ENCODE measurements at places on chromosomes 4 and X.

DNA sequence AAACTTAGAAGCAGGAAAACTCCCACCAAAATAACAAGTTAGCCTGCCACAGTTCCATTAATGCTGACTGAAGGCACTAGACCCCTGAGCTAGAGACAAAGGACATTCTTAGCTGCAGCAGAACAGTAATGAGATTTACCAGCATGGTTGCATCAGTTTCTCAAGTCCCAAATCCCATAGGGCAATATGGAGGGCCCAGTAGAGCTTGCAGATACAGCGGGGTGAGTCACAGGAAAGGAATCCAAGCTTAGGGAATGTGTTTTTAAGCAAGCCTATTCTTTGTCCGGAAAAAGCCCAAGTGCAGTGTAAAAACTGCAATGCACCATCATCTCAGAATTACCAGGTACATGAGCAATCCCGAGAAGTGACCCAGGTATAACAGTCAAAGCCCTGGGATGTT is 51.3 kb upstream of the EXOC1L start:
- DNase-seq: peak; percentile 45

GRCh38 chr4:78691334-78691754 is 84.8 kb upstream of the BMP2K start:
- no peak for DNase-seq

GRCh38 chrX:135740681-135741149 is 27.3 kb downstream of the CT45A1 start:
- DNase-seq: peak; percentile 39

- DNase-seq: peak; percentile 57
These were observed 35.3 kb upstream of the DCX start for GRCh38 chrX:111447298-111447697.

DNA sequence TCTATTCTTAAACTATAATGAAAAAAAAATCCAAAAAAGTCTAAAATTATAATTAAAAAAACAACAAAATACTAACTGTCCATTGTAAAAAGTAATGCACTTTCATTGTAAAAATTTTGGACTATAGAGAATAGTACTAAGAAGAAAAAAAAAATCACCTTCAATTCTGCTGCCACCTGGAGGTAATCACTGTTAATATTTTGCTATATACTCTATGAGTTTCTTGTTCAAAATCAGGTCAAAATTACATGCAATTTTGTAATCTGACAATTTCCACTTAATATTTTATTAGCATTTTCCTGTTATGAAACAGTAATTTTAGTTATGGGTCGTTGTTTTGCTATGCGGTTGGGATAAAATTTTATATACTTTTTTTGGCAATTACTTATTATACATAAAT is 62.0 kb downstream of the HTT start:
- no peak for DNase-seq

GRCh38 chrX:53195401-53195800 is 29.6 kb downstream of the KDM5C start:
- DNase-seq: no peak

DNA sequence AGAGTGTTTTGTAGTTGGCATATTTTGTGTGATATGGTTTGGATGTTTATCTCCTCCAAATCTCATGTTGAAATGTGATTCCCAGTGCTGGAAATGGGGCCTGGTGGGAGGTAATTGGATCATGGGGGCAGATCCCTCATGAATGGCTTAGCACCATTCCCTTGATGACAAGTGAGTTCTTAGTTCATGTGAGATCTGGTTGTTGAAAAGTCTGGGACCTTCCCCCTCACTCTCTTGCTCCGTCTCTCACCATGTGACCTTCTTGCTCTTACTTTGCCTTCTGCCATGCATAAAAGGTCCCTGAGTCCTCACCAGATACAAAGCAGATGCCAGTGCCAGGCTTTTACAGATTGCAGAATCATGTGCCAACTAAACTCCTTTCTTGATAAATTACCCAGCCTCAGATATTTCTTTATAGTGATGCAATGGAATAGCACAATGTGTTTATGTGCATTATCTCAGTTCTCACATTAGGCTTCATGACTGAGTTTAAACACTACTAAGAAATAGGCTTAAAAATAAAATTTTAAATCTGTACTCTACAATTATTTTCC is 1348.8 kb downstream of the STIM2 start:
- no peak for DNase-seq

DNA sequence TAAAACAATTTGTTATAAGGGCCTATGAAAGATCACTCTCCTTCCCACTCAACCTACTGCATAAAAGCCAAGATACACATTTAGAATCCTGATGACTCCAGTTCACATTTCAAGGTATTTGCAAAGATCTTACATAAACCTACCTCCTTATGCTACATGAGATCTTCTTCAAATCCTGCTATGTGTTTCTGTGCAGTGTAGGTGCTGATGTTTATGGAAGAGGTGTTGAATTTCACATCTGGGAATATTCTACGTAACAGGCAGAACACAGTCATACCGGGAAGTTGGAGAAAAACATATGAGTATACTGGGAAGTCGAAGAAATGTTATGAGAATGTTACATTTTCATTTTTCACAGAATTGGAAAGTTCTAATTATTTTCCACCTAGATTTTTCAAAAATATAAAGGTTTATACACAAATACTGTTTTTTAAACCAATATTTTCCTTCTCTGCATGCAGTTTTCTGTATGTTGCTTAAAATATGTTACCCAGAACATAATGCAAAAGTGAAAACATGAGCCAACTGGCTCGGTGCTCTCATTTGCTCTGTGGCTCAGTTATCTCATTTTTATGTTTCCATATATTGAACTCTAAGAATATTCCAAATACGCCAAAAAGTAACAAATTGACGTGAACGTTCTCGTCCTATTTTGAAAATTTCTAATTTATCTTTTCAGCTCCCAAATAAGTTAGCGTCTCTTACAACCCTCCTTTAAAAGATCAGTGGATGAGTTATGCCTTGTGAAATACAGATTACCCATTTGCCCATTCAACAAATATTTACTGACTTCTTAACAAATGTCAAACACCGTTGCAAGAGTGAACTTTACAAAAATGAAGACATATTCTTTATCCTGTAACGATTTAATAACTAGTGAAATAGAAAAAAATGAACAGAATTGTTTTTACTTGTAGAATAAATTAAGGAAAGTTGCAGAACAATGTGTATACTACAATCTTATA is 899.3 kb downstream of the STIM2 start:
- DNase-seq: no peak

- no peak for DNase-seq
These were observed 38.7 kb upstream of the LPAR4 start for GRCh38 chrX:78708816-78709215.

DNA sequence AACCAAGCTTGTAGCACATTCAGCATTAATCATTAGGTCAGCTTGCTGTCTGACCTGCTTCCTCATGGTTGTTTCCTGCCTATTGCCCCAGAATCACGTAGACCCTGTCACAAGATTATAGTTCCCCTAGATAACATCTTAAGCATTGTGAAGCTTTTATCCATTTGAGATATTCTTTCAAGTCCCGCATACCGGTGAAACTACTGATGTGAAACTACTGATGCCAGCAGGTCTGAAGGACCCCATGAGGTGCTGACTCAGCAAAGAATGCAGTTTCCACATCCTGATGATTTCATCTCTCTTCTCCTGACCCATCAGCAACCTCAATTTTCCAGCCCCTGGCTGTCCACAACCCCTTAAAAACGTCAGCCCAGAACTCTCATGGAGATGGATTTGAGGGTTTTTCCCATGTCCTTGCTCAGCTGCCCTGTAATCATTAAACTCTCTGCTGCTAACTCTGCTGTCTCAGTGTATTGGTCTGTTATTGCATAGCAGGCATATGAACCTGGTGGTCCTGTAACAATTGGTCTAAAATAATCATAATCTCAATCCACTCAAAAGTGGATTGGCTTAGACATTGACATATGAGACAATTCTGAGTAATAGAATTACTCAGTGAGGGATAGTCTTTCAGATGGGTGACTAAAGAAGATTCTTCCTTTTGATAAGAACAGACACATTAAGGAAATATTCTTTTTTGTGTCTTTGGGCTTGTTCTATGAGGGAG is 26.3 kb upstream of the UBA6 start:
- no peak for DNase-seq

- no peak for DNase-seq
These were observed 162.5 kb upstream of the TBL1X start for GRCh38 chrX:9302381-9302780.

GRCh38 chr4:76874176-76874575 is 23.8 kb downstream of the SOWAHB start:
- no peak for DNase-seq

DNA sequence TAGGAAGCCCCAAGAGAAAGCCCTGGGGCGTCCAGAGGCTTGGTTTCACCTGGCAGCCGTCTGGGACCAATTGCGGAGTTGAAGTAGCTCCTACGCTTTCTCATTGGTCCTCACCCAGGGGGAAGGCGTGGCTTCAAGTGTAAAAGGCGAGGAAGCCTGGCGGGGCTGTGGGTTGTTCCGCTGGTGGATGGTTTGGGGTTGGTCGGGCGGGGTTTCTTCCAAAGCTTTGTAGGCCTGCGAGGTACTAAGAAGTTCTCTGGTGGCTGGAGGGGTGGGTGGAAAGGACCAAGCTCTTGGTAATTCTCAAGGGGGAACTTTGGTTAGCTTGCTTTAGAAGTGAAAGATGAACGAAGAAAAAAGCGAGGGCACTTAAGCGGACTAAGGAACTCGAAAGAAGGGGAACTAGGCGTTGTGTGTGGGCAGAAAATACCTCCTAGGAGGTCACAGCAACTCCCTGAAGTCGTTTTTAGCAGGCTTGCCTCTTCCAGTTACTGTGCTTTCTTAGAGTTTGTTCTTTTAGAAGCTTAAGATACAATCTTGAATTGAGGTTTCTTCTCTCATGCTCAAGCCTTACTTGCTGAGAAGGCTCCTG is 36.6 kb downstream of the CCNG2 start:
- peak; percentile 91 for DNase-seq

GRCh38 chr4:162699629-162700028 is 467.1 kb downstream of the NAF1 start:
- DNase-seq: no peak
